Stimulated activated CD4-positive, alpha-beta T cell treated with anti-CD3 and anti-CD28 coated beads, TNF-alpha, amount 100 ng/mL, for 24 hours (primary cell): ENCODE measurements at places on chromosomes 4 and X.

GRCh38 chr4:176137631-176138030, 57.8 kb downstream of the SPATA4 start:
- DNase-seq = no peak

- DNase-seq = no peak
Measured at GRCh38 chr4:163110442-163110841, 56.2 kb downstream of the NAF1 start.

DNA sequence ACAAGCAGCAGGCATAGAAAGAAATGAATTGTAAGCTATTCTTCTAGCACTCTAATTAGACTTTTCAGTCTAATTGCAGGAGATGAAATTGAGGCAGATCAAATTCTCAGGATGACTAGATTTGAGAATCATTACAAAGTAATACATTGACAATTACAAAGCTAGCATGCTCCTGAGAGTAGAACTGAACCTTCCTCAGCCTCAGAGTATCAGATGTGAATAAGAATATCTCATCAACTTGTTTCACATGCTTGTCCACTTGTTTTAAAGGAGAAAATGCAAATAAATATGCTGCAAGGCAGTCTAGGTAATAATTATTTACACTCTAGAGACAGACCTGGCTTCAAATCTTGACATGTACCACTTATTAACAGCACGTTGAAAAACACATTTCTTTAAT, 491.0 kb upstream of the MAGEB2 start:
- no peak for DNase-seq

- no peak for DNase-seq
Measured at GRCh38 chr4:3875466-3875865, 109.3 kb downstream of the ADRA2C start.

DNA sequence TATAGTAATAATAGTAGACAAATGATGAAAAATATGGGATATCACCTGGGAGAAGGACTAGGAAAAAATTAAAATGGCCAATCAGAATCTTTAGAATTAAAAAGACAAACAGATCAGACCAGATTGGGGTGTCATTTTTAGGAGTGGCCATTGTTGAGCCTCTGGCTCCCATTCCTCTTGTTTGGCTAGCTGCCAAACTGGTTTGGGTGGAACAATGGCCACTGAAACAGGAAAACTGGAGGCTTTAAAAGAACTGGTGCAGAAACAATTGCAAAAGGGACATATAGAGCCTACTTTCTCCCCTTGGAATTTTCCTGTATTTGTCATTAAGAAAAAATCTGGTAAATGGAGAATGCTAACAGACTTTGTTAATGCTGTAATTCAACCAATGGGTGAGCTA, 294.8 kb upstream of the DKK2 start:
- DNase-seq = no peak

DNA sequence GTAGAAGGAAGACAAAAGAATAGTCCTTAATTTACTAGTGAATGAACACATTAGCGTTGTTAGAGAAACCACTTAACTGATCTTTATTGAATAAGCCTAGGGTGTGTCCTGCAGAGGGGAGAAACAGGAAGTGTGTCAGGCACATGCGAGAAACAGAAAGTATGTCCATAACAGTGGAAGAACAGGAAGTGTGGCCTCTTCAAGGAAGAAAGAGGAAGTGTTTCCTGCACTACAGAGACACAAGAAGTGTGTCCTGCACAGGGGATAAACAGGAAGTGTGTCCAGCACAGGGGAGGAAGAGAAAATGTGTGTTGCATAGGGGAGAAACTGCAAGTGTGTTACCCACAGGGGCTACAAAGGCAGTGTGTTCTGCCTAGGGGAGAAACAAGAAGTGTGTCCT, 539.6 kb upstream of the PRKX start:
- no peak for DNase-seq

DNA sequence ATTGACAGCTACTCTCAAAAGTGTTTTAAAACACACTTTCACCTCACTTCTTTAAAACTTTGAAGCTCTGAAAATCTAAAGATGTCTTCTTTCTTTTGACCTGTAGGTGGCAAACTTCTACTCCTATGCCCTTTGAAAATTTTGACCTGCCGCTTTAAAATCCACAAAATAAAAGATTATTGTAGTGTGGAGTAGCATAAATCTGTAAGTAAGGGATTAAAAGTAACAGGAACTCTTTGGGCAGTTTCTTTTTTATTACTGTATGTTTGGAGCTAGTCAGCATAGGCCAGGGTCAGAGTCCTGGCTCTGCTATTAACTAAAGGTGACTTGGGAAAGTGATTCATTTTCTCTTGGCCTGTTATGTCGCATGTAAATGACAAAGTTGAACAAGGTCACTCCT, 25.5 kb downstream of the BBS12 start:
- no peak for DNase-seq

DNA sequence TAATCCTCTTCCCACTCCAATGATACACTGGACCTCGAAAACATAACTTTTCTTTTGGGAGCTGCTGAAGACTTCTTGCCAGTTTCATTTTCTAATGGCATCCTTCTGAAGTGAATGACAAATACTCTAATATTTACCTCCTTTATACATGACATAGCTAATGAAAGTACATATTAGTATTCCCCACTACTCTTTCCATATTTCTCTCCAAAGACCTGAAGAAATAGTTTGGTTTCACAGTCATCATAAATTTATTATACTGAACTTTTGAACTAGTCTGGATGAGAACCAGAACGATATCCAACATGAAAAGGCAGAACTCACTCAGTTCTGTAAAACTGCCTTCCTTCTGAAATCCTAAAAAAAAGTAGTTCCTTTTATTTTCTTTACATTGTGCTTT, 139.1 kb downstream of the GPC3 start:
- DNase-seq = no peak

DNA sequence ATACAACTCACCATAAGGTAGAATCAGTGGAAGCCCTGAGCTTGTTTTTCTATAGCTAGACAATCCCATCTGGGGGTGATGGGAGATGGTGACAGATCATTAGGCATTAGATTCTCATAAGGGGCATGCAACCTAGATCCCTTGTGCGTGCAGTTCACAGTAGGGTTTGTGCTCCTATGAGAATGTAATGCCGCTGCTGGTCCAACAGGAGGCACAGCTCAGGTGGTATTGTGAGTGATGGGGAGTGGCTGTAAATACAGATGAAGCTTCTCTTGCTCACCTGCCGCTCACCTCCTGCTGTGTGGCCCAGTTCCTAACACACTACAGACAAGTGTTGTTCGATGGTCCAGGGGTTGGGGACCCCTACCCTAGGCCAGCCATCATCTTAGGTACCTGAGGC, 5.9 kb upstream of the GATB start:
- DNase-seq = no peak

- no peak for DNase-seq
Measured at GRCh38 chr4:185464183-185464582, 7.3 kb downstream of the CCDC110 start.

- DNase-seq = no peak
Measured at GRCh38 chr4:99088023-99088449, 552 bp downstream of the ADH5 start.

DNA sequence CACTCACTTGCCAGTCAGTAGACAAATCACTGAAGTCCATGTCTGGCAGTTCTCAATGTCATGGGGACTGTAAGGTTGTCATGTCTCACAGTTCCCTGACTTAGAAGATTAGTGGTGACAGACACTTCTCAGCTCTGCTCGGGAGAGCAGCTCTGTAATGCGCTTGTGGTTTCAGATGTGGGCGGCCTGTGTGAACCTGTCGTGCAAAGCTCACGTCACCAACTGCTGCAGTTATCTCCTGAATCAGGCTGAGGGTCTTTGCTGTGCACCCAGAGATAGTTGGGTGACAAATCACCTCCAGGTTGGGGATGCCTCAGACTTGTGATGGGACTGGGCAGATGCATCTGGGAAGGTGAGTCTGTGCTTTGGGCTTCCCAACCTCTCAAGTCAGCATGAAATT, at the start of gene IL9R:
IL9R (plus strand) TSS at position 261 of the 400 bp plus-strand sequence; CDS start at position 325, 64 bp downstream.
- DNase-seq = peak; percentile 25

DNA sequence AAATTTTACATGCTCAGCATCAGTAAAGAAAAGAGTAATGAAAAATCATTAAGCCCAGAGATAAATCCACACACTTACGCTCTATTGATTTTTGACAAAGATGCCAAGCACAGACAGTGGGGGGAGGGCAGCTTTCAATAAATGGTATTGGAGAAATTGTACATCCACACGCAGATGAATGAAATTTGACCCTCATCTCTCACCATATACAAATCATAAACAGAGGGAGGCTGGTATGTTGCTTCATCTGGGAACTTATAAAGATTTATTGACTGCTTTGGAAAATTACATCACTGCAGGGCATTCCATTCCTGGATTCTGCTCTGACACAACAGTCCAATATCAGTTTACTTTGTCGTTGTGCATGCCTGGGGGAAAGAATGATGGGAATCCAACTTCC, 58.4 kb upstream of the XAGE1A start:
- no peak for DNase-seq

GRCh38 chr4:92307866-92308265, 4.1 kb downstream of the GRID2 start:
- DNase-seq = no peak
